ENCODE measurements at places on chromosomes 1 and 21.
A peak's percentile ranks its signal among the peaks of the same experiment; 100 is the strongest.

GRCh38 chr1:21552715-21553114 lies 43.5 kb downstream of the ALPL start:
- peak; percentile 90 for DNase-seq

DNA sequence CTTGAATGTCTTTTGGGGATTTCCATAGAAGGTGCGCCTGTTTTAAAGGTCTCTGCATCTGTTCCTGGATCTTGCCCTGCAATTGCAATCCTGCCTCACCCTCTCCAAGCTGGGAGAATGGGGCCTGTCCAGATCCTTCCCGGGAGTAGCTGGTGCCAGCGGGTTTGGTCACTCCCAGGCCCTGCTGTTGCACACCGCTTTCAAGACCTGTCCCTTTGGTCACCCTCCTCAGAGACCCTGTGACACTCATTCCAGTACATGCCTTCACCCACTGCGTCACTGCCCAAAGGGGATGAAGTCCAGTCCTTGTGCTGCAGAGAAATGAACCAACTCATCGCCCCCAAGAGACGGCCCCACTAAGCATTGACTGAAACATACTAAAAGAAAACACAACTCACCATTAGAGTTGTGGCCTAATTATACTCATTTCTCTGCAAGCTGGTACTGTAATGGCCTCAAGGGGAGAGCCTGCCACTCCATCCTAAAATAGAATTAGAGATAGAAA lies 1.9 kb upstream of the IRF2BP2 start:
- DNase-seq: peak; percentile 76

DNA sequence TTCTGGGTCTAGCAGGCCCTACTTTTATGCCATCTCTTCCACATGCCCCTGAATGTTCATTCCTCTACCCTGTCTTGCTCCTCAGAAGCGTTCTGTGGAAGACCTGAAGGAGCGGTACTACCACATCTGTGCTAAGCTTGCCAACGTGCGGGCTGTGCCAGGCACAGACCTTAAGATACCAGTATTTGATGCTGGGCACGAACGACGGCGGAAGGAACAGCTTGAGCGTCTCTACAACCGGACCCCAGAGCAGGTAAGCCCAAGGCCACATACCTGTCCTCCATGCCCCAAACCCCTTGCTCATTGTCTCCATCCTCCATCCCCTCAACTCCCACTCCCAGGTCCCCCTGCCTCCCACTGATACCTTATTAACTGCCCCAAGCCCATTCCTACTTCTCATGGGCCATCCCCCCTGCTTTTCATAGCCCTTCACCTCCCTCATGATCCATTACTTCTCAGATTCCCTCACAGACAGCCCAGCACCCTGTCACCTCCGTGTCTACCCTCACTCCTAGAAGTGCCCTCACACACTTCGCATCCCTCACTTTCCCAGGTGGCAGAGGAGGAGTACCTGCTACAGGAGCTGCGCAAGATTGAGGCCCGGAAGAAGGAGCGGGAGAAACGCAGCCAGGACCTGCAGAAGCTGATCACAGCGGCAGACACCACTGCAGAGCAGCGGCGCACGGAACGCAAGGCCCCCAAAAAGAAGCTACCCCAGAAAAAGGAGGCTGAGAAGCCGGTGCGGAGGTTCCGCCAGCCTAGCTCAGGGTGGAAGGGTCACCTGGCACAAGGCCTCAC lies 5.4 kb downstream of the DMAP1 start:
- DNase-seq: no peak

DNA sequence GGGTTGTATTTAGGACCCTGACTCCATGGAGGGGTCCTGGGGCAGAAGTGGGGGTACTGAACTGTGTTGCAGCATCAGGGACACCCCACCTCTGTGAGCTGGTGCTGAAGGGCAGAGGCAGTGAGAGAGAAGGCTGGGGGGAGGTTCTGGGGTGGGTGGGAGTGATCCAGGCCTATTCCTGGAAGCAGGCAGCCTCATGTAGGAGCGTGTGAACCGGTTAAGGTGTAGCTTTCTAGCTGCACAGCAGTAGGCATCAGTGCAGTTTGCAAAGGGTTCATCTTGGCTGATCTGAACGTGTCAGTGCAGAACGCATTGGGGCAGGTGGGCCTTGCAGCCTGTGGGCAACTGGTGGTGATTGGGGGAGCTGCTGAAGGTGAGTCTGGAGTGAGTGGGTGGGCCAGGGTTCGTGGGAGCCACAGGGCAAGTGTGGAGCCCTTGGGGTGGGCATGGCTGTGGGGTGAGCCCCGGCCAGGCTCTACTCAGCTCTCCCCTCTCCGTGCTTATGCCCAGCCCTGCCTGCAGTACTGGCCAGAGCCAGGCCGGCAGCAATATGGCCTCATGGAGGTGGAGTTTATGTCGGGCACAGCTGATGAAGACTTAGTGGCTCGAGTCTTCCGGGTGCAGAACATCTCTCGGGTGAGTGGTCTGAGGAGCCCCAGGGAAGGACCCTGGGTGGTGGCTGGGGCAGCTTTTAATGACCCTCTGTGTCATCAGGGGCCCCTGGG lies 86.7 kb downstream of the PTPRU start:
- DNase-seq: no peak

GRCh38 chr1:37150986-37151385 lies 116.7 kb upstream of the GRIK3 start:
- DNase-seq: no peak

DNA sequence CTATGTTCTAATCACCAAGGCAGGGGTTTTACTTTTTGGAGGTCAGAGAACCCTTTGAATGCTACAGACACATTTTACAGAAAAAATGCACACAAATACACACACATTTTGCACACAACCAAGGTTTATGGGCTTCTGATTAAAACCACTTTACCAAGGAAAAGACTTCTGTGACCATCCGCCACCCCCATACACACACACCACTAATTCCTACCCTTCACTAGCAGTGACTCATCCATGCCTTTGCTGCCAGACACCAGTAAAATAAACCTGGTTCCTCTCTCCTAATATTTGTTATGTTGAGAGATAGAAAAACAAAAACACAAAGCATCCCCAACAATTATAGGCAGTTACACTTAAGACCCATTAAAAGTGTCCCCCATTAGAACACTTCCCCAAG lies 12.9 kb downstream of the PIGM start:
- DNase-seq: peak; percentile 29

GRCh38 chr1:228249513-228250305 lies 41.9 kb downstream of the OBSCN start:
- no peak for DNase-seq

GRCh38 chr21:14825514-14825974 lies 239.3 kb downstream of the NRIP1 start:
- DNase-seq: no peak

- no peak for DNase-seq
Observed at GRCh38 chr1:37181425-37181824, 147.1 kb upstream of the GRIK3 start.

- no peak for DNase-seq
Observed at GRCh38 chr21:21682172-21682571, 684.0 kb downstream of the NCAM2 start.
